ENCODE measurements at places on chromosomes 6 and 20.

- DNase-seq: no peak
Observed at GRCh38 chr6:489001-489400, 97.4 kb downstream of the IRF4 start.

- peak; percentile 62 for DNase-seq
Observed at GRCh38 chr20:62501801-62502495, 26.2 kb upstream of the GATA5 start.

- DNase-seq: no peak
Observed at GRCh38 chr20:32458061-32458836, 100.1 kb downstream of the ASXL1 start.

- DNase-seq: no peak
Observed at GRCh38 chr20:6468423-6469116, 298.9 kb upstream of the BMP2 start.

DNA sequence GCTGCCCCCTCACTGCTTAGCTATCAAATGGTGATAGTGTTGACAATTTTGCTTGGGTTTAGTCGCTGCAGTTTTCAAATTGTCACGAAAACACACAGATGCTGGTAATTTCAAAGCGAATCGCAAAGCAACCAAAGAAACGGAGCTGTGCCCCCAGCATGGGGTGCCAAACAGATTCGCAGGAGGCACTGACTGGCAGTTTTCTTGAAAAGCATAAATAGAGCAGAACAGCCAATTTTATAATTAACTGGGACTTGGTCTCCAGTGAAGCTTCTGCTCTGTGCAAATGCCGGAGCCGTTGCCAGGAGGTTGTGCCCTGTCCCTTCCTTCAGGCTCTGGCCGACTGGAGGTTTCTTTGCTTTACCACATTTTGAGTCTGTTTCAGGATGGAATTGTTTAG is 18.8 kb downstream of the ARHGAP40 start:
- DNase-seq: no peak

DNA sequence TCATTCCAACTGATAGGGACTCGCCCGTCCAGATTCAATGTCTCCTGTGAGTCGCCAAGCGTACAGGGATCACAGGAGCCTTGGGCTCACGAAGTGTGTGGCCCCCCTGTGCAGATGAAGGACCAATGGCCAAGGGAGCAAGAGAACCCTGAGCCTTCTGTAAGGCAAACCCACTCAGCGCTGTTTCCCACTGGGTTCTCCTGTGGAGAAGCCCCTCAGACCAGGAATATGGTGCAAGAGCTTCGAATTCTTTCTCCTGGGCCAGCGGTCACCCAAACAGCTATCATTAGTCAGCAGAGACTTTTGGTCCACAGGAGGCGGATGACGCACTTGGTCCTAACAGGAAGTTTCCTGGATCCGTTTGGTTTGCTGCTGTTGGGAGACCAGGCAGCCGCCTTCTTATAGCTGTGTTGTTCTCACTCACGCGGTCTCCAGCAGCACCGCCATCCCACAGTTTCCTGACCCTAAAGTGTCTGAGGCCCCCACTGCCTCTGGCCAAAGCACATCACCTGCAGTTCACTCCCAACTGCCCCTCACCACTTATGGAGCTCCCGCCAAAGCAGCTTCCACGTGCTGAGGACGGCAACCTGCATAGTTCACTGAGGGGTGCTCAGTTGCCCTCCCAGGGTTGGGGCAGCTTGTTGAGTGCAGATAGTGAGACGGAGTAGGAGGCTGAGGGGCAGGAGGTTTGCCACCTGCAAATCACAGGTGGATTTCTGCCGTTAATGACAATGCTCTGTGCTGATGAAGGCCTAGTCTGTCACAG is 268.6 kb downstream of the ERMARD start:
- no peak for DNase-seq

DNA sequence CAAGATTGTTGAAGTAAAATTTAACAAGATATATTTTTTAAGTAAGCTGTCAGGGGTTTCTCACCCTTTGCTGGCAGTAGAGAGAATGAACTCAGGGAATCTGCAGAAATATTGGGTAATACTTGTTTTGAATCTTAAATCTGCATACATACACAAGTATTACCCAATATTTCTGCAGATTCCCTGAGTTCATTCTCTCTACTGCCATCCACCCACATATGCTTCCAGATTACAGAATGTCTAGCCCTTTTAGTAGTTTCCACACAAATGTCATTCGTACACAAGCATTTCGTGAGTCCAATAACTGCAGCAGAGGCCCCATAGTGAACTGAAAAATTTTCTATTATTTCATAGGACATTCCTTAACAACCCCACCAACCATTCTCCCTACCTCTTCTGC is 69.6 kb upstream of the TNFRSF21 start:
- DNase-seq: no peak

GRCh38 chr6:347232-347631 is 44.3 kb upstream of the IRF4 start:
- no peak for DNase-seq

DNA sequence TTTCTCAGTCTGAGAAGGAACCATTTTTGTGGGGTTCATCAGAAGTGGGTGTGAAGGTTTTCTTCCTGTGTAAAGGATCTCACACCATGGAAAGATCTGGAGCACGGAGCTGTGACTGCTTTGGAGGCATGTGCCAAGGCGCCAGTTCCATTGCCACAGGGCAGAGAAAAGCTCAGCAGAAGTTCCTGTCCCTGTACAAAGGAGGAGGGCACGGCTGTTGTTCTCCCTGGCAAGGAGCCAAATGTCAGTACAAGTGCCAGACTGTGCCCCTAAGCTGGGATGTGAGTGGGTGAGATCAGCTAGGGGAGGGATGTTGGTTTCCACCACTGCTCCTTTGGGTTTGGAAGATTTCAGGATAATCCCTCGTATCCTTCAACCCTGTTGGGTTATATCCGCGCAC is 117.3 kb downstream of the CRYBG1 start:
- DNase-seq: no peak

DNA sequence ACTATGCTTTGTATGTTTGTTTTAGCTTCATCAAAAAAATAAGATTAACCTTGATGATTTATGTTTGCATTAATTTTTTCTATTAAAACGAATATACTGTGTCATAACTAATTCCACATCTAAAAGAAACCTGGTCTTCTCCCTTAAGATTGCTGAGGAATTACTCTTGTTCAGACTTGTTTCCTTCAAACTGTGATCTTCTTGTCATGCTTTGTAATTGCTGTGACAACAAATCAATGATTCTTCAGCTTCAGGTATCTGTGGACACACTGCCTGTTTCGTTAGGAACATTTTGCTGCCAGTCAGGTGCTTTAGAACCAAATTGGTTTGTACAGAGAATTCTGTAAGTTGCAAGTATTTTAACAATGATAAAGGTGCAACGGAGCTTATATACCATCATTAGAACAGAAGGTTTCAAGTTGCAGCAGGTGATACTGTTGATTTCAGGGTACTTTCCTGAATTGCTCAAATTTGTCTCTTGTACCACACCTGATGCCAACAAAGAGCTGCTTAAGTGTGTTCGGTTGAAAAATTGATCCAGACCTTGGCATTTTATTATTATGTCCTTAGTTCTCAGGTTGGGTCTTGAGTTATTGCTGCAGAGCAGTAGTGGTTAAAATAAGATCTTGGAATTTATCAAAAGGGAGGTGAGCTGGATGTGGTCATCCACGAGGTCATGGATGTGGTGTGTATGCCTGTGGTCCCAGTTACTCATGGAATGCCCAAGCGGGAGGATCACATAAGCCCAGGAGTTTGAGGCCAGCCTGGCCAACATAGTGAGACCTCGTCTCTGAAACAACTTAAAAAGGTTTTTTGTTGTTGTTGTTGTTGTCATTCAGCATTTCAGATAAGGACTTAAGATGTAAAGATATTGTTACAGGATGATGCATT is 19.5 kb downstream of the SYTL3 start:
- no peak for DNase-seq

DNA sequence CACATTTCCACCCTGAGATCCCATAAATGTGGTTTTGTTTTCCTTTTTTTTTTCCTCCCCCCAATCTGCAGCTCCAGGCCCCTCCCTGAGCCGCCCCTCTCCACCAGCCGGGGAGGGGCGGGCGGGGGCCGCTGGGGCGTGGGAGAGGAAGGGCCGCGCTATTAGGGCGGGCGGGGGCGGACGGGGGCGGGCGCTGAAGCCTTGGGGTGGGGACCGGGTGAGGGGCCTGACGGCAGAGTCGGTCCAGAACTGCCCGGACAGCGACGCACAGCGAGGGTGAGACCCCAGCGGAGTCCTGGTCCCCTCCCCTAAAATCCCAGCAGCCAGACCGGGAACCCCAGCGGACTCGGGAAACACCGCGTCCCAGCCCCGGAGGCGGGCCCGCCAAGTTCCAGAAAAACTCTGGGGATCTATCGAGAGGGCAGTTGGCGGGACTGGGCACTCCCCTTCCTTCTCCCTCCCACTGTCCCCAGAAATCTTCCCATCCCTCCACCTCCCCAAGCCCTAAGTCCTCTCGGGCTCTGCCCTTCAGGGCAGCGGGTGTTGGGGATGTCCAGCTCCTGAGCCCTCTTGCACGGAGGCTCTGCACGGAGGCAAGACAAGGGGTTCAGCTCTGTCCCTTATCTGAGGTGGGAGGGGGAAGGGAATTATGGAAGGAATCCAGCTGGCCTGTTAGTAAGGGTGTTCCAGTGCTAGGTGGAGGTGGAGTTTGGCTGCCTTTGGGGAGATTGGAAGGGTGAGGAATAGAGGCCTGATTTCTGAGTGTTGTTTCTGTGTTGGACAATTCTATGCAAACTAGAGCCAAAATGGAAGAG is at the start of gene PRICKLE4:
Gene PRICKLE4 (plus strand): TSS at position 232 of the 815 bp plus-strand sequence. CDS start 2,692 bp downstream, outside the sequence.
- no peak for DNase-seq

DNA sequence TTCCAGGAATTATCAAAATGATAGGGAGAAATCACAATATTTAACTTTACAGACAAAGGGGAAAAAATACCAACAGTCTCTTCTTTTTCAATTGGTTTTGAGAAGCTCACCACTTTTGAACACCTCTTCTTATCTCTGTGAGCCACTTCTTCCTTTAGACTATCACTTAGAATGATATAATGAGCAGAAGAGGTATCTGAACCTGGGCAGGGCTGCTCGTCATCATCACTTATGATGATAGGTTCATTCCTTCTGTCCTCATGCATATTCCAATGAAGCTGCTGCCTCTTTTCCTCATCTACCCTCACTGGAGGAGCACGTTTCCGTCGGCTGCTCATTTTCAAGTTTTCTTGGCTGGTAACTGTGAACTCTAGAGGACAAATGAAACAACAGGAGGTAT is 9.2 kb downstream of the SHPRH start:
- no peak for DNase-seq

- no peak for DNase-seq
Observed at GRCh38 chr6:5989141-5989723, 17.5 kb downstream of the NRN1 start.

GRCh38 chr6:85130743-85131142 is 319.1 kb upstream of the NT5E start:
- DNase-seq: no peak

Data from activated CD8-positive, alpha-beta memory T cell treated with anti-CD3 and anti-CD28 coated beads for 4 hours (primary cell).